ENCODE measurements at places on chromosomes 12 and 14.

DNA sequence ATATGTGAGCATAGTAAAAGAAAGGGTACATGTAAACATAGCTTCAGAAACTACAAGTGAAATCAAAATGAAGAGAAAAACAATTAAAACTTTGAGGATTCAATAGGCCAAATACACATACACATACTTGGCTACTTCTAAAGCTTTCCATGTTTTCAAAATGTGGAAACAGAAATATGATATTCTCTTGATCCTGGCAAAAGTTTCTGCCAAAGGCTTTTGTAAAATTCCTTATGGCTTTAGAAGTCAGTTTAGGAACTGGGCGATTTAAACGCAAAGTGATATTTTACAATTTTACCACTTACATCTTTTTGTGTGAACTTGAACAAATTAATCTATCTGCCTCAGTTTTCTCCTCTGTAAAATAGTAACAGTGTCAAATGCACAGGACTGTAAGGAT lies 756.4 kb downstream of the C12orf50 start:
- DNase-seq = no peak

DNA sequence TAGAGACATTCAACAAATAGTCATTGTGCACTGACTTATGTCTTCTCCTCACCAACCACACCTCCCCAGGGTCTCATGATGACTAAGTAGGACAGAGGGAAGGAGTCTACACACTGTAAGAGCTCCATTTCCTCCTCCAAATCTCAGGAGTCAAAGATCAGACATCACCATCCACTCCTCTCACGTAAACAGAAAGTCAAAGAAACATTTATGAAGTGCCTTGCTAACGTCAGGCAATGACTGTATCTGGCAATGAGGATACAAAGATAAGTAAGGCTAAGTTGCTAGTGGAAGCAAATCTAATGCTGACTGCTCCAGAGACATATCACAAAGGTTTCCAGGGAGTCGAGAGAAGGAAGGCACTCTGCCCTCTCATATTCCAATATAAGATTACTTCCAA lies 88.9 kb downstream of the SLC2A13 start:
- no peak for DNase-seq

GRCh38 chr14:68522510-68523325 lies 270.1 kb downstream of the ZFP36L1 start:
- no peak for DNase-seq

- no peak for DNase-seq
Observed at GRCh38 chr12:47303207-47303606, 223.4 kb upstream of the AMIGO2 start.

- DNase-seq = no peak
Observed at GRCh38 chr14:67963545-67963944, 144.0 kb downstream of the RAD51B start.

- no peak for DNase-seq
Observed at GRCh38 chr12:66683822-66684221, 4.9 kb upstream of the GRIP1 start.

DNA sequence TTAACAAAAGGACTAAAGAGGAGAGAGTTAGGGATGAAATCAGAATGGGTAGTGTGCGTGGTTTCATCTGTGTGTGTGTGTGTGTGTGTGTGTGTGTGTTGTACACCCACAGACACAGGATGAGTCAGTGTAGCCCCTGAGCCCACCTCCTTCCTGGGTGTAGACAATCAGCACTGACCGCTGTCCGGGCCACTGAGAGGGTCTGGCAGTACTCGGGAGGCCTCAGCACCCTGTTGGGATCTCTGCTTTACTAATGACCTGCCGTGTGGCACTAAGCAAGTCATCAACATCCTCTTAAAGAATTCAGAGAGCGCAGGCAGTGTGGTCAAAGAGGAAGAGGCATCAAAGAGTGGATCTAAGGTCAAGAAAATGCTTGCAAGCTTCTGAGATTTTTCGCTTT lies 112.6 kb downstream of the PRMT8 start:
- DNase-seq = no peak

DNA sequence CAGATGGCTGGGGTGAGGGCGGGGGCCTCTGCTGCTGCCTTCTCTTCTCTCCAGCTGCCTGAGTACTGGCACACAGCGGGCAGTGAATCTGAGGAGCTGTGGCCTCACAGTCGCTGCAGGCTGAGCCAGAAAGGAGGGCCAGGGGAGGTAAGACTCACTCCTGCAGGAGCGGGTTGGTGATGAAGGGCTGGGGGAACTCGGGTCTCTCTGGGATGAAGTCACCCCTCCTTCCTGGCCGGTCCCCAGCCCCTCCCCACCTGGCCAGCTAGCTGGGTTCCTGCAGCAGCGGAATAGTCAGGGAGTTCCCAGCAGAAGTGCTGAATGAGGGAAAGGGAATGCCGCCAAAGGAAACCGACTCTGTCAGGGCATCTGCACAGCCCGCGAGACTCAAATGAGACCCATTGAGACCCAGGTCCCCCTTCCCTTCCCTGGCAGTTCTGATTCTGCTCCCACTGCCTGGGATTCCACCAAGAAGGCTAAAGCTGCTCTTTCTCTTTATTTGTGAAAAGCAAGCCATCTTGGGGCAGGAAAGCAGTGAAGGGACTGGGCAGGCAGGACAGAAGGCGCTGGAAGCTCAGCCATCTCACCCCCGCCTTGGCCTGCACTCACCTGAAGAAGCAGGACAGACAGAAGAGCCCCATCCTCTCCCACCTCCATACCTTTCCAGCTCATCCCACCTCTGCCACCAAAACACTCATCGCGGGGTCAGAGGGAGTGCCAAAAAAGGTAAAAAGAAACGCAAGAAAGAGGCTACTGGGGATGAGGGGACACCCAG lies 5.3 kb downstream of the NGB start:
- DNase-seq = no peak

DNA sequence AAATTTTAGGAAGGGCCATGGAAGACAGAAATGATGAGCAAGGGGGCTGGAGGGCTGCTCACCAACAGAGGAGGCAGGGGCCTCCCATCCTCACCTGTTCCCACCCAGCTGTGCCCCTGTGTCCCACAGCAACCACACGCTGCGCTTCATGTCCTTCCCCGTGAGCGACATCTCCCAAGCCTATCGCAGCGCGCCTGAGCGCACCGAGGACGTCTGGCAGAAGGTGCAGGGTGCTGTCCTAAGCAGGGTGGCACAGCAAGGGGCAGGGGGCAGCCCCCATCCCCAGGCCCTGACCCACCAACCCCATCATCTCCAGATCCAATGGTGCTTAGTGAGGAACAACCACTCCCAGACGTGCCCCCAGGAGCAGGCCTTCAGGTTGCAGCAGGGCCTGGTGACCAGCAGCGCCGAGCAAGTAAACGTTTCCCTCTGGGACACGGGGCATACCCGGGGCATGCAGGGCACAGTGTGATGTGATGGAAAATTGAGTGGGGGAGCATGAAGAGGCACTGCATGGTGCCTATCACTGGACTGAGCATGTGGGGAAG lies 8.1 kb downstream of the CARMIL3 start:
- no peak for DNase-seq

- no peak for DNase-seq
Observed at GRCh38 chr14:104803280-104803911, 2.5 kb downstream of the ZBTB42 start.

GRCh38 chr12:32482226-32482625 lies 82.9 kb downstream of the FGD4 start:
- DNase-seq = no peak

DNA sequence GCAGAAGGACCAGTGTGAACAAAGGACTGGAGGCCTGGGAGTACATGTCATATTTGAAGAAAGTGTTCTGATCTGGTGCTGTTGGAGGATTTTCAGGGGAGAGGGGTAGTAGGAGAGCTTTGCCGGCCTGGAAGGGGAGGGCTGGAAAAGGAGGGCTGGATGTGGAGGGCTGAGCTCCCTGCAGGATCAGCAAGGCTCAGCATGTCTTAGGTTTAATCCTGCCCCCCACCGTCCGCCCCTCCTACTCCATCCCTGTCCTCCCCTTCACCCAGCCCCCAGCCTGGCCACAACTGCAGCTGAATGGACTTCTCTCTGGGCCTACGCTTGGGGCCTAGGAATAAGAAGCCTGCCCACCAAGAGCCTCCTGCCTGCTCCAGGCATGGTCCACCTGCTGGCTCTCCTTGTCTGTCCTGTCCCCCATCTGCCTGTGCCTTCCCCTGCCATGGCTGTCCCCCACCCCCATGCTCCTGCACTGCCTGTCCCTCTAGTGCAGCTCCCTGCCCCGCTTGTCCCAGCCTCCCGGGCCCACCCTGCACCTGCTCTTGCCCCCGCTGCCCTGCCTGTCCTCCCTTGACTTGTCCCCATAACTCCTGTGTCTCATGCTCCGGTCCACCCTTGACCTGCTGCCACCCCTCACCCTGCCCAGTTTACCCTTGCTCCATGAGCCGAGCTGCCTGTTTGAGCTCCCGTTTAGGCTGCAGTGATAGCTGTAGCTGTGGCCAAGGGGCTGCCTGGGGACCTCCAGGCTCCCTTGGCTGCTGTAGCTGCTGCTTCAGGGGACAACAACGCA lies 9.8 kb upstream of the RARG start:
- no peak for DNase-seq

- DNase-seq = no peak
Observed at GRCh38 chr14:74400919-74401503, 25.0 kb downstream of the SYNDIG1L start.

- no peak for DNase-seq
Observed at GRCh38 chr14:89635615-89636014, 218.6 kb upstream of the FOXN3 start.

DNA sequence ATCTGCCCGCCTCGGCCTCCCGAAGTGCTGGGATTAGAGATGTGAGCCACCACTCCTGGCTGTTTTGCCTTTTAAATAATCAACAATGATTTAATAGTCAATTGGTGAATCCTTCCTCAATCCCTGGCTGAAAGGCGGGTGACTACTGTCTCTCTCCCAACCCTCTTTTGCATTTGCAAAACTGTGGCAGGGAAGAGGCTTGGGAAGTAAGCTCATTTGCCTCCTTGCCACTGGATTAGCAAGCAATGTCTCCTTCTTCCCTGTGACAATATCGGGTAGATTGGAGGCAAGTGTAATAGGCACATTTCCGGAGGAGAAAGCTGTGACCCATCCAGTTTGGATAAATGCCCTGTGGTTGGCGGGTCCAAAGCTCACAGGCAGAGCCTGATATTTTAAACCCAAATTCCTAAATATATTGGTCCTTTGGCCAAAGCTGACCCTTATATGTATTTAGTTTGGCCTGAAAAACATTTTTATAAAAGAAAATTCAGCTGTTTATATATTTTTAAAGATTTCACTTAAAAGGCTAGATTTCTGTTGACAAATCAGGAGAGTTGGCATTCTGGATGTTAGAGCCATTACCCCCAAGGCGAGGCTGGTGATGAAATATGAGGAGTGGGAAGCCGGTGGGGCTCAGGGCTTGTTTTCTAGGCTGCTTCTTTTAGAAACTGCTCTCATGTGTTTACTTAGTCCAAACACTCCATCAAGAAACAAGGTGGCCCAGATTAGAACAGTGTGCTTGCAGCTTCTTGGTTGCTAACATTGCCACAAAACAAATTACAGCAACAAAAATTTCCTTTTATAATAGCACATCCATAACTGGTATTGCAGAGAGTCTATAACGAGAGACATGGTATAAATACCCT lies 646.9 kb upstream of the TMEM132C start:
- no peak for DNase-seq

GRCh38 chr12:26471560-26471959 lies 276.2 kb downstream of the SSPN start:
- DNase-seq = peak; percentile 78

DNA sequence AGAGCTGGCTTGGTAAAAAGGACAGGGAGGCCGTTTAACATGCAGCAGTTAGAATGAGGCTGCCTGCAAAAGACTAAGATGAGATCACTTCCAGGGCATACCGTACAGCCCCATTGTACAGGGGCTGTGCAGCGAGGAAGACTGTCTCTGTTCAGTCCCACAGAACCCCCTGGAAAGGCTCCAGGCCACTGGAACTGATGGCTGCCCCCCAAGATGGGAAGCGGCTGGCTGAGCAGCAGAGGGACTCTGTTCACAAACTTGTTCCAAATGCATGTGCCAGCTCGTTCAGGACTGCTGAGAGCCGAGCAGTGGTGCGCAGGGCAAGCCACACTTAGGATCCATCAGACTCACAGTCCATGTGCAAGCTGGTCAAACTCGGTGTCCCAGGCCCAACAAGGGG lies 82.9 kb downstream of the CHGA start:
- no peak for DNase-seq

DNA sequence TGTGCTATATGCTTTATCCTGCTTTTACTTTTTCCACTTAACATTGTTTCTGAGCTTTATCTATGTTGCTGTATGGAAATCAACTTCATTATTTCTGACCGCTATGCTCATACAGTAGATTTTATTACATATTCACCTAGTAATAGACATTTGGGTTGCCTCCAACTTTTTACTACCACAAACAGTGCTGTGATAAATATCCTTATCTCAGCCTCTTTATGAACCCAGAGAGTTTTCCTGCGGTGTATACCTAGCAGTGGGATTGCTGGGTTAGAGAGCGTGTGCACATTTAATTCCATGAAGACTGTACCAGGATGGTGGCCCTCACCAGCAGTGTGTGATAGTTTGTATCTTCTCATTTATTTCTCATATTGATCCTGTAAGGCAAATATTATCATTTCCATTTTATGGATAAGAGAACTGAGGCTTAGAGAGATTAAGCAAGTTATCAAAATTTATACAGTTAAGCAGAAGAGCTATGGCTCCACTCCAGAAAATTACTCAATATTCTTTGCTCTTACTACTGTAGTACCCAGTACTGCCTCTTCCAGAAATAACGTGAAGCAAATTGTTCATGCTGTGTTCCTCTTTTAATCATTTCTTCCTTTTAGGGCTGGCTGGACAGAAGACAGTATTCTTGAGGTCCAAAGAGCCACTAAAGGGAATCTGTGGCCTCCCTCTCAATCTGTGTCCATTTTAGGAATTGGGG lies 26.3 kb upstream of the CISTR start:
- DNase-seq = no peak

- DNase-seq = no peak
Observed at GRCh38 chr14:68756734-68757133, 36.1 kb downstream of the ZFP36L1 start.

DNA sequence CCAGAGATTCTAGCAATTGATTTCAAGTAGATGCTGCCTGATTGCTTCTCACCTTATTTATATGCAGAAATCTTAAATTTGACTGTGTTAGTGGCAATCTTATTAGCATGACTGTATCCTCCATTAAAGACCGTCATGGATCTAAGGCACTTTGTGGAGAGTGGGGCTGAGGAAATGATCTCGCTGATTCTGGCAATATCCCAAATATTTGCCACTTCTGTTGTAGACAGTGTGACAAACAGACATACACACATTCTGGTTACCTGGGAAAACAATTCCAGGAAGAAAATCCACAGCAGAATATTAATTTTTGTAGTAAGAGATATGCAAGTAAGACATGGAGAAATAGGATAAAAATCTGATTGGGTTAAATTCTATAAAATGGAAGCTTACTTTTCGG lies 269.0 kb upstream of the G2E3 start:
- DNase-seq = no peak

GRCh38 chr12:56029666-56030293 lies 8.9 kb downstream of the IKZF4 start:
- DNase-seq = peak; percentile 57

- DNase-seq = no peak
Observed at GRCh38 chr12:20525064-20525610, 156.8 kb downstream of the PDE3A start.
